Lung microvascular endothelial cell (primary cell): ENCODE measurements at places on chromosomes 3 and 15.

- peak; percentile 85 for DNase-seq
Observed at GRCh38 chr15:84816694-84817465, at the start of gene ALPK3. TSS of gene ALPK3 (plus strand) at chr15:84817356. CDS start at chr15:84817453, 97 bp downstream.

GRCh38 chr3:112508860-112509259 is 9.6 kb upstream of the BTLA start:
- no peak for DNase-seq

DNA sequence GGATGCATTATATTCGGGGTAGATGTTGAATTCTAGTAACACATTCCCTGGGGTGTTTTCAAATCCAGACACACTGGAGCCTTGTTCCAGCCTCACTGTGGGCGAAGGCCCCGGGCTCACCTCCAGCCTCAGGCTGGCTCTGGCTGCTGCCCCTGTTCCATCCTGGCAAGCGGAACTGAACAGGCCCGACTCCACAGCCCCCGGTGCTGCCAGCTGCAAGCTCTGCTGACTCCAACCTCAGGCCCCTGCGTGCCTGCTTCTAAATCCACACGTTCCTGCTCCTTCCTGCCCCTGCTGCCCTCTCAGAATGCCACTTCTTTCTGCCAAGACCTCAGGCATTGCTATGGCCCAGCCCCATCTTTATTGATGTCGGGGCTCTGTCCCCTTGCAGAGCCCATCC is 90.6 kb downstream of the LIPC start:
- no peak for DNase-seq

DNA sequence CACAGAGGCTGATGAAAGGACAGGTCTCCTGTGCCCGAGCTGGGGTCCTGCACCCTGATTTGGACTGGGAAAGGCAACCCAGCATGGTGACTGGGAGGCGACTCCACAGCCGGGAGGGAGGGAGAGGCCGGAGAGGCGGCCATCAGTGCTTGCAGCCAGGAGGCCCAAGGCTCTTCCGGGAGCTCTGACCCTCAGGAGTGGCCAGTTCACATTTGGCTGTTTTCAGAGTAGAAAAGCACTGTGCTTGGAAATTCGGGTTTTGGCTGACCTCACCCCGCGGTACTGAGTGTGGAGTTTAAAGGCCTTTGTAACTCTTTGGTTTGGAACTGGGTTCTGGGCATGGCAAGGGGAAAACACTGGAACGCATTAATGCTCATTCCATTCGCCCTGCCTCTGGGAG is 31.9 kb downstream of the SMAD6 start:
- no peak for DNase-seq

- DNase-seq = no peak
Observed at GRCh38 chr3:148102156-148102555, 595.5 kb upstream of the AGTR1 start.

GRCh38 chr3:161551697-161552096 is 55.1 kb downstream of the OTOL1 start:
- no peak for DNase-seq

- no peak for DNase-seq
Observed at GRCh38 chr3:188043891-188044290, 110.1 kb upstream of the LPP start.
